ENCODE measurements at places on chromosomes 11 and 22.

GRCh38 chr11:62725646-62726045 lies 1.6 kb downstream of the HNRNPUL2 start:
- DNase-seq: no peak

DNA sequence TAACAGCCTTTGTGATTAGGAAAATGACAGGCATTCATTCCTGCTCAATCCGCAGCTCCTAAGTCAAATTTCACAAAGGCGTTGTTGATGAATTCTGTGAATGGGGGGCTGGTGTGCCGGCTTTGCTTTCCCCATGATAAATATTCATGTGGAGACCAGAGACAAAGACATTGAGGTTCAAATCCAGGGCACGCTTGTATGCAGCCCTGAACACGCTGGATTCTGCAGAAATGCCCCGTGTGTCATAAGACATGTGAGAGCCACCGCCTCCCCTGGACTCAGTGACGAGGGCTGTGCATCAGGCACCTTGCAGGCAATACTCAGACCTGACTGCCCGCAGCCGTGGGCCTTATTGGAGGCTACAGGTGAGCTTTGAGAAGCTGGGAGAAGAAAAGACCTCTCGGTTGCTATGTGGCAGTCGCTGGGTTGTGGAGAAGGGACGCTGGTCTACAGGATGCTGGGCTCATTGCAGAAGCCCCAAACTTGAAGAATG lies 906.2 kb downstream of the BRD1 start:
- DNase-seq: no peak

DNA sequence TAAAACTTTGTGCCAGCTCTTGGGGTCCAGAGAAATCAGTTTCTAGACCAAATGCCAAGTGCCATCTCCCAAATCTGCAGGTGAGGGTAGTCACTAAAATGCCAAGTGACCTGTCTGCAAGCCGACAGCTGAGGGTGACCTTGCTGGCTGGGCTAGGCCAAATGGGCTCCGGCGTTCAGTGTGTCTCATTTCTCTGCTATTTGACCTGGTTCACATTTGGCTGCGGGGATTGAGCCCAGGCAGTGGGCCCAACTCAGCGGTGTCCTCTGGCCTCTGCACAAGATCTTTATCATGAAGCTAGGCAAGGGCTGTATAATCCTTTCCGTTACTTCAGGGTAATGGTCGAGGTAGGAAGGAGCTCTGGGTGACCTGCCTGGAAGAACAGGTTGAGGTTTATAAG lies 87.5 kb downstream of the SNX19 start:
- no peak for DNase-seq

GRCh38 chr11:98835335-98835734 lies 185.4 kb upstream of the CNTN5 start:
- no peak for DNase-seq

DNA sequence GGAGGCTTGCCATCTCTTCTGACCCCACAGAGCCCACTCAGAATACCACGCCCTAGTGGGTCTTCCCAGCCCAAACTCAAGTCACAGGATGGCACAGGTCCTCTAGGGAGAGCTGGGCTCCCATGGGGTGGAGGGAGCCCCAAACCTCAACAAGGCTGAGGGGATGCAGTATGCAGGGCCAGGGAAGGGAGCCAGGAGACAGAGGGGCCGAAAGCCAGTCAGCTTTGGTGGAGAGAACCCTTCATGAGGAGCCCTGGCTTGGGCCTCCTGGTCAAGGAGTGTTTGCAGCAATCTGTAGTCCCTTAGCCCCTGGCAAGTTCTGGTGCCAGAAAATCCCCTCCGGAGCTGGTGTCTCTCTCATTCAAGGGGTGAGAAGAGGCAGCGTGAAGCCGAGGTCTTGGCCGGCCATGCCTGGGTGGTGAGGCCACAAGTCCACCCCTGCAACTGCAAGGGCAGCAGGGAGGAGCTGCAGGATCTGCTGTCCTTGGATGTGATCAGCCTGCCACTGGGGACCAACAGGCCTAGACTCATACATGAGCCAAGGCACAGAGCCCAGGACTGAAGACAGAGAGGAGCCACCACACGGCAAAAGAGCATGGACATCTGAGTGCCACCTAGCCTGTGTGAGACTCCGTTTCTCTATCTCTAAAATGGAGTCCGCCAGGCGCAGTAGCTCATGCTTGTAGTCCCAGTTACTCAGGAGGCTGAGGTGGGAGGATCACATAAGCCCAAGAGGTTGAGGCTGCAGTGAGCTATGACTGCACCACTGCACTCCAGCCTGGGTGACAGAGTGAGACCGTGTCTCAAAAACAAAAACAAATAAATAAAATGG lies 24.1 kb downstream of the NEAT1 start:
- DNase-seq: no peak

- DNase-seq: no peak
These were observed 109.8 kb downstream of the ZBTB16 start for GRCh38 chr11:114169321-114169749.

- DNase-seq: no peak
These were observed 3.6 kb upstream of the APOBEC3A start for GRCh38 chr22:38953577-38954413.

DNA sequence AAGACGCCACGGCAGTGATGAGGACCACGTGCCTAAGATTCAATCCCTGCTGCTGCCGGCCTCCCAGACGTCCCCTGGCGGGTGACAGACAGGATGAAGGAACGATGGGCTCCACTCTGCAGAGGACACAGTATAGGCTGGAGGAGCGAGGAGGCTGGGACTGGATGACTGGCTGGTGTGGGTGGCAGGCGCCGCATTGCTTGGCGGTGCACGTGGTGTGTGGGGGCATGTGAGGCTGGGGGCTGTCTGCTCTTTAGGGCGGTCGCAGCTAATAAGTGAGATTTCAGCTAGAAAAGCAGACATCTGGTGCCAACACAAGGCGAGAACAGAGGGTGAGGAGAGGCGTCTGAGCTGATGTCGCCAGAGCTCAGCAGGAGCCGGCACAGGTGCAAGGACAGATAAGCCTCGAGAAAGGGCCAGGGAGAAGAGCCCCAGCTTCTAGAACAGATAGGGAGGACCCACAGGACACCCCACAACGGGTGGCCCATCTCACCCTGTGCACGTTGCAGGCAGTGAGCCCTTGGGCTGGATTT lies 33.2 kb downstream of the TSPAN4 start:
- DNase-seq: no peak

GRCh38 chr11:126919147-126919823 lies 81.3 kb downstream of the KIRREL3 start:
- DNase-seq: no peak

DNA sequence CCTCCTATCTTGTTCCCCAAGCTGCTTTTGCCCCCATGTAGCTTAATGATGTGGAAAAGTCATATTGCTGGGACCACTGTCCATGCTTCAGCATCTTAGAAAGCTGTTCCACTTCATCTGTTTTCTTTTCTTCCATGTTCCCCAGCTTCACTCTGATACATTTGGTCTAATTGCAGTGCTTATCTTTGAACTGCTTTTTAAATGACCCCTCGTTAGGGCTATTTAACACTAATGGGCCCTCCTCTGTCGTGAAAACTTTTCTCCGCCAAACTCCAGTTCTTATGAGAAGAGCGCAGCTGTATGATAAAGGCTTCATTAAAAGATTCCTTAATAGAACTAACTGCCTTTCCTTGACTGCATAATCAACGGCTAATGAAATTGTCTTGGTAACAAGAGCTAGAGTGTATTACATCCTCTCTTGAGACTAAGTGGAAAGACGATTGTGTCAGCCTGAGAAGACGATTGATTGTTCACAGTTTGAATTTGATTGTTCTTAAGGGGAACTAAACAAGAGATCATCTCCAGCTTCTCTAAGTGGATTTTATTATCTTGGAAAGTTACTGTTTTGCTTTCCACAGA lies 165.0 kb upstream of the MTNR1B start:
- no peak for DNase-seq

GRCh38 chr11:105468154-105468553 lies 141.7 kb upstream of the GRIA4 start:
- no peak for DNase-seq

GRCh38 chr22:41532908-41533825 lies 11.1 kb downstream of the POLR3H start:
- DNase-seq: peak; percentile 50

DNA sequence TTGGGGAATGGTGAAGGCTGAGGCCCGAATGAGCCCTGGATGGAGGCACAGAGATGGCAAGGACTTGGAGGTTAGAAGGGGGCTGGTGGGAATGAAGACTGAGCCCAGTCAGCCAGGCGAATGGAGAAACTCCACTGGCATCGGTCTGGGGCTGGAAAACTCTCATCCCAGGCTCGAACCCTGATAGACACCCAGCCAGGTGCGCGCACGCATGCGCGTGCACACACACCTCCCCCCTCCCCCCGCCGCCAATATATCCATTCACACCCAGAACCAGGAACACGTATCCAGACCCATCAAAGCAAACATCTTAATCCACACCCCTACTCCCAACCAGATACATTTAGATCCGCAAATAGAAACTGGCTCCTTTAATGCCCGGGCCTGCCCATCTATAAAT lies 139.3 kb downstream of the CEP164 start:
- DNase-seq: no peak

GRCh38 chr11:7901319-7901854 lies 29.7 kb downstream of the OR10A6 start:
- no peak for DNase-seq

DNA sequence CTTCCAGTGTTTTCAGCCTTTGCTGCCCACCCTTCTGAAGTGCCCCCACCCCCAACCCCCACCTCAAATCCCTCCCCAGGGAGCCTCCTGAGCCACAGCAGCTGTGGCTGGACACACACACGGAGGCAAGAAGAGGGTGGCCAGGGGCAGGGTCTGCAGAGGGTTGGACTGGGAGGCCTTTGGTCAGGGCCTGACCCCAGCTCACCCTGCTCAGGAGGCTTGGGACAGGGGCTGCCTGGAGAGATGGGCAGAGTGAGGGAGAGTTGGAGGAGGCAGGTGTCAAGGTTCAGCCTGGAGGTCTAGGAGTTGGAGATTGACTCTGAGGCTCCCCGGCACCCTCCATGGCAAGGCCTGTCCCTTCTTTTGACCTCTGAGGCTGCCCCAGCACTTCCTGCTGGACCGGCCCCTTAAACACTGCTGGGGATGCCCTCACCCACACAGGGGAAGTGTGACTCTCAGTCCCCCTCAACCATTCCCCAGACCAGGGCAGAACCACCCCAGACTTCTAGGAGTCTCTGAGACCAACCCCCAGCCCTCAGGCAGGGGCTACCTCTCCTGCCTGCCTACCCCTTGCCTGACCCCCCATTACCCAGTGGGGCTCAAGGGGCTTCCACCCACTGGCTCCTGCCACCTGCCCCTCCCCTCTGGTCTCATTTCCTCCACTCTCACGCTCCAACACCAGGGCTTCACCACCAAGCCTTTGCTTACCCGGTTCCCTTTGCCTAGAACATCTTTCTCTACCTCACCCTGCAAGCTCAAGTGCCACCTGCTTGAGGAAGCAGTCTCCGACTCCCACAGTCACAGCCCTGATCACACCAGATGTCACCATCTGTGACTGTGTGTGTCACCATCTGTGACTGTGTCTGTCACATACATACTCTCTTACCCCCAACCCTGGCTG lies 8.6 kb downstream of the ARAP1 start:
- DNase-seq: no peak

GRCh38 chr11:60334005-60334620 lies 7.1 kb downstream of the MS4A6E start:
- DNase-seq: peak; percentile 6

DNA sequence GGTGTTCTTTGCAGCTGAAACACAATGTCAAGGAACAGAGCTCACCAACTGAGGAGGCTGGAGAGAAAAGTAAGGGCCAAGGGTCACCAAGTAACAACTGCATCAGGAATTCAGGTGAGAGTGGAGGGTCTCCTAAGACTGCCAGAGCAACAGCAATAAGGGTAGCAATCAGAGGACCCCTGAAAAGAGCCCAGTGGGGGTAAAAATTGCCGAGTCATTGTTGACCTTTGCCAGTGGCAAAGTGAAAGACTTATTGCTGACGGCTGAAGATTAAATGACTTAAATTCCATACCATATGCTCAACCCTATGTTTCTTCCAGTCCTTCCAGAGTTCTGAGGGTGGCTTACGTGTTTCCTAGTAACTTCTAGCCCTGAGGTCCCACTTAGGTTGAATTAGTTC lies 51.9 kb upstream of the ARHGAP42 start:
- DNase-seq: no peak

GRCh38 chr11:76062733-76063132 lies 143.6 kb downstream of the WNT11 start:
- no peak for DNase-seq

- DNase-seq: no peak
These were observed 16.7 kb downstream of the TAB1 start for GRCh38 chr22:39416319-39416718.

- no peak for DNase-seq
These were observed 1.1 kb upstream of the GPR83 start for GRCh38 chr11:94402355-94402754.

- peak; percentile 45 for DNase-seq
These were observed 55.7 kb downstream of the CD82 start for GRCh38 chr11:44621140-44621681.

GRCh38 chr11:19419808-19420207 lies 179.1 kb upstream of the E2F8 start:
- no peak for DNase-seq

Measured in stimulated activated CD4-positive, alpha-beta T cell treated with anti-CD3 and anti-CD28 coated beads, Interleukin-15, amount 100 ng/mL, for 1 hour (primary cell).